ENCODE measurements at places on chromosomes 12 and 14.

GRCh38 chr14:20295067-20295466 lies 10.7 kb downstream of the TTC5 start:
- DNase-seq: no peak

DNA sequence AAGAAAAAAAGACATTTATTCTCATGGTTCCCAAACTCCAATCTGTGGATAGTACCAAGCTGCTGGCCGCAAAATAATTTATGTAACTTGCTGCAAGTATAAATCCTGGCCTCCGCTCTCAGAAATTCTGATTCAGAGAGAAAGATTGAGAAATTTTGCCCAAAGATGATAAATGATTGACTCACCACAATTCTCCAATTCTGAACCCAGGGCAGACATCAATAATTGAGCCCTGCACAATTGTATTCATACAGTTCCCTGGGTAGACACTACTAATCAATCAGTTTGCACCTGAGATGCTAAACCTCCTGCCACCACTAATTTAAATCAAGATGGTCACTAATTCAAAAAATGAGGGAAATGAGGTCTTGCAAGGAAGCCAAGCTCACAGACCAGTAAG lies 38.2 kb downstream of the TRPV4 start:
- no peak for DNase-seq

DNA sequence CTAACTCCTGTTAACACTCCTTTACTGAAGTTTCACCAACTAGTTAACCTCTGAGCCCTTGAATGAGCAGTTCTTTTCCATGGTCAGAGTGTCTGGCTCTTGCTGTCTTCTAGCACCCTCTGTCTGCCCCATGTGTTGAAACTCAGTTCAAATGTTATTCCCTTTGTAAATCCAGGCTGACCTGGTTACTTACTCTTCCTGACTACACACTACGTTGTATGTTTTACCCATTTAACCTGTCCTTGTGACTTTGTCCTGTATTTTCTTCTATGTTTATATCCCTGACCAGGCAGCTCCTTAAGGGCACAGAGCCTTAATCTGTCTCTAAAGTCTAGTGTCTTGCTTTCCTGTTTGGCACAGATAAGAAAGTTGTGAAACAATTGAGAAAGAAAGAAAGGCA lies 389.0 kb upstream of the RPL10L start:
- DNase-seq: no peak

GRCh38 chr14:81555684-81556083 lies 22.0 kb upstream of the SEL1L start:
- no peak for DNase-seq

DNA sequence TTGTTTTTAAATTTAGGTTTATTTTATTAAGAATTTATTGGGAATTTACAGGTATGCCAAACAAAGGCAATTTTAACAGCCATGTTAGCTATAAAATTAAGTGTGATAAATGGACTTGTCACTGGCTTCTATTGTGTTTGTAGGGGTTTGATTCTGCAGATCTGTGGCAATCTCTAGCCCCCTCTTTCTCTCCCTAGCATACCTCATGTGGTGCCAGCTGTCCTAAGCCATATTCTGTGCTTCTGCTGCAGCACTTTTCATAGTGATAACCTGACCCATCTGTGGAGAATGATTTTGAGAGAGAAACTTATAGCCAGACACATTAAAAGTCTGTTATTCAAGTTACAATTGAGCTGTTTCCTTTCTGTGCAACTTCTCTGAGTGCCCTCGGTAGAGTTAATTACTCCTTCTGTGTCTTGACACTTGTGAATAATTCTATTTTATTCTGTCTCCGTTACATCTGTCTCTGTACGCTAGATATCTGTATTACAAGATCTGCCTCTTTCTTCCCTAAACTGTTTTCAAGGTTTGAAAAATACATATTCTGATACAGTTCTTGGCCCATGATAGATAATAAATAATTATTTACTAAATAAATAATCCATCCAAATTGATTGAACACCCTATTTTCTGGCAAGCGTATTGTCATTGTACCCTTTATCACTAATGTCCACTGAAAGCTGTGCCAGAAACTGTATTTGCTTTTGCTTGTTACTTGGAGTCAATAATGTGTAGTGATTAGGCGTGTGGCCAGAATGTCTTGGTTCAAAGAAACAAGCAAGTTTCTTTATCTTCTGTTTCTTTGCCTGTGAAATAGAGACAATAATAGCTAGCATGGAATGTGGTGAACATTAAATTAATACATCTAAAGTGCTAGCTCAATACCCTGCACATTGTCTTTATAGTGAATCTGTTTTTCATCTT lies 40.0 kb downstream of the FRS2 start:
- DNase-seq: no peak

- DNase-seq: no peak
Observed at GRCh38 chr14:43165651-43166050, 1341.4 kb downstream of the FSCB start.

GRCh38 chr12:109727039-109727723 lies 13.6 kb downstream of the FAM222A start:
- peak; percentile 94 for DNase-seq

DNA sequence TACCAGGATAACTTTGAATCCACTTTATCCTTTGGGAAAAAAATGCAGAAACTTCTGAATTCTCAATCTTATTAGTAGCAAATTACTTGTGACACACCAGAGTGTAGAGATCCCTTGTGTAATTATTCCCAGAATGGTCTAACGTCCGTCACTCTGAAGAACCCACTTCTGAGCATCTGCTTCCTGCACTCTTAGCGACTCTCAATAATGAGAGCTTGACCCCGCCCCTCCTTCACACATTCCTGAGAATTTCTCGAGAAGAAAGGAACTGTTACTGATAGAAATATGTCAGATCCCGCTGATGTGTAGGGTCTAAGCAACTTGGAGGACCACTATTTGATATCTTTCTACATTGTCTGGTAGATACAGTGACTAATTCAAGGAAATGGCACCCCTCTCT lies 218.3 kb upstream of the PDZRN4 start:
- no peak for DNase-seq

DNA sequence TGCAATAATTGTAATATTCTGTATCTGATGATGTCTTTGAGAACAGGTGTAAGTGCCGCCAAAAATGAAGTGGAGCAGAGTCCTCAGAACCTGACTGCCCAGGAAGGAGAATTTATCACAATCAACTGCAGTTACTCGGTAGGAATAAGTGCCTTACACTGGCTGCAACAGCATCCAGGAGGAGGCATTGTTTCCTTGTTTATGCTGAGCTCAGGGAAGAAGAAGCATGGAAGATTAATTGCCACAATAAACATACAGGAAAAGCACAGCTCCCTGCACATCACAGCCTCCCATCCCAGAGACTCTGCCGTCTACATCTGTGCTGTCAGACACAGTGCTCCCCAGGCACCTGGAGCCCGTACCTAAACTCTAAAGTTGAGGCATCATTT lies 268.7 kb downstream of the DAD1 start:
- DNase-seq: no peak

DNA sequence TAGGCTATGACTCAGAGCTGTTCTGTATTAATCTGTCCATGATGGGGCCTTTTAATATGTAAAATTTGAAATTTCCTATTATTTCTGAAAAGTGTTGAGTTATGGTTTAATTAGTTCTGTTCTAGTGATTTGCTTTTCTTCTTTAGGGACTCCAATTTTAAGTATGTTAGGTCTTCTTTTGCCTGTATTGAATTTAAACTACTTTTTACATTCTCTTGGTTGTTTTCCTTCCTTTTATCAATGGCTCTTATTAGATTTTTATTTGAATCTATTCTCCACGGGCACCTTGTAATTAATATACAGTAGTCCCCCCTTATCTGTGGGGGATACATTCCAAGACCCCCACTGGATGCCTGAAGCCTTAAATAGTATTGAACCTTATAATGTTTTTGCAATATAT lies 46.4 kb downstream of the DDHD1 start:
- DNase-seq: no peak

DNA sequence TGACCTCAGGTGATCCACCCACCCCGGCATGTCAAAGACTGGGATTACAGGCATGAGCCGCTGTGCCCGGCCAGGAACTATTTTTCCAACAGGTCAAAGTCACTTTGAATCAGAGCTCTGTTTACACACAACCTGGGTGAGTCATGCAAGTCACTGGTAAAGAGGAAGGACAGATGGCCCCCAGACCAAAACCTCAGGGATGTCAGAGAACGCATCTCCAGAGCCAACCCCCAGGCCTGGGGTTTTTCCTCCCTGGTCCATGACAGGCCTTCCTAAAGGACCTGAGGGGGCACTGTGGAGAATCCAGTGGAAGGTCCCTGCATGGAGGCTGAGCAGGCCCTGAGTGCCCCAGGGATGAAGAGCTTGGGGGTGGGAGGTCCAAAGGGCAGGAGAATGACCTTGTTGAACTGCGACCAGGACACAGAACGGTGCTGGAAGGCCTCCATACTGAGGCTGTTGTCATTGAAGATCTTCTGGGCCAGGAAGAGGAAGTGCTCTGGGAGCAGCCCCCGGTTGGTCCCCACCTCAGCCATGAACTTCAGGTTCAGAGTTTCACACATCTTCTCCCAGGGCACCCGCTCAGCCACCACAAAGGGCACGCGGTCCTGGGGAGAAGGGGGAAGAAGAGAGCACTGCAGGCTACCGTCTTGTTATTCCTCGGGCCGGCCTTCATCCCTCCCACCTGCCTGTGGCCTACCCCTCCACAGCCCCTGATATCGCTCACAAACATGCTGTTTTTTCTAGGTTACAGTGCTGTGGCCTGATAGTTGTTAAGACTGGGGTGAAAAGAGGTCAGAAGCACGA lies 9.1 kb downstream of the STAT6 start:
- DNase-seq: no peak

DNA sequence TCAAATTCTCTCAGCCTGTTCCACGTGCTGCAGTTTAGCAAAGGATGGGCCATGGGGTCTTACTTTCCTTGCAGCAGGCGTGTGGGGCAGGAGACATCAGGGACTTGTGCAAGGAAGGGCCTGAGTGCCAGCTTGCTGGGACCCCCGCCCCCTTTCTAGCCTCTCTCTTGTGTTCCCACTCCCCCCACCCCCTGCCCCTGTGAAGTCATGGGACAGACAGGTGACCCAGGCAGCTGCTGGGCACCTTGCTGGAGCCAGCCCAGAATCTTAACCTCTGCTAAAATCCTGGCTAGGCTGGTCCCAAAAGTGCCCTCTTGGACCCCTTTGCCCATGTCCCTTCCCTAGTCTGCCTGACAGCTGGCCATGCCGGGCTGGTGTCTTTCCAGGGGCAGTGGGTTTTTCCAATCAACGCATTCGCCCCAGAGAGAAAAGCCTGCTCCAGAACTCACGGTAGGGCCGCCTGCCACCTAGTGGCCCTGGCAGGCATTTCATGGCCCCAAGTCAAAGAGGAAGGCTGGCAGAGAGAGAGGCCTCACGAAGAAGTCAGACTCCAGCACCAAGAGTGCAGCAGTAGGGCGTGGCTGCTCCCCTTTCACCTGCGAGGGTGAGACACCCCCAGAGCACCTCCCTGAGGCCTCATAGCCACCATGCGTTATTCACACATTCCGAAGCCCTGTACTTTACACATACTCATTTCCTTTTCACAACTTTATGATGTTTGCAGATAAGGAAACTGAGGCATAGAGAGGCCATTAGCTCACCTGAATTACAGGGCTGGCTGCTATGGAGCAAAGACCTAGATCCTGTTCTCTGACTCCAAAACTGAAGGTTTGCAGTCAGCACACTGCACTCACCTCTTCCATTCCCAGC lies 67.4 kb downstream of the LGMN start:
- DNase-seq: peak; percentile 68

DNA sequence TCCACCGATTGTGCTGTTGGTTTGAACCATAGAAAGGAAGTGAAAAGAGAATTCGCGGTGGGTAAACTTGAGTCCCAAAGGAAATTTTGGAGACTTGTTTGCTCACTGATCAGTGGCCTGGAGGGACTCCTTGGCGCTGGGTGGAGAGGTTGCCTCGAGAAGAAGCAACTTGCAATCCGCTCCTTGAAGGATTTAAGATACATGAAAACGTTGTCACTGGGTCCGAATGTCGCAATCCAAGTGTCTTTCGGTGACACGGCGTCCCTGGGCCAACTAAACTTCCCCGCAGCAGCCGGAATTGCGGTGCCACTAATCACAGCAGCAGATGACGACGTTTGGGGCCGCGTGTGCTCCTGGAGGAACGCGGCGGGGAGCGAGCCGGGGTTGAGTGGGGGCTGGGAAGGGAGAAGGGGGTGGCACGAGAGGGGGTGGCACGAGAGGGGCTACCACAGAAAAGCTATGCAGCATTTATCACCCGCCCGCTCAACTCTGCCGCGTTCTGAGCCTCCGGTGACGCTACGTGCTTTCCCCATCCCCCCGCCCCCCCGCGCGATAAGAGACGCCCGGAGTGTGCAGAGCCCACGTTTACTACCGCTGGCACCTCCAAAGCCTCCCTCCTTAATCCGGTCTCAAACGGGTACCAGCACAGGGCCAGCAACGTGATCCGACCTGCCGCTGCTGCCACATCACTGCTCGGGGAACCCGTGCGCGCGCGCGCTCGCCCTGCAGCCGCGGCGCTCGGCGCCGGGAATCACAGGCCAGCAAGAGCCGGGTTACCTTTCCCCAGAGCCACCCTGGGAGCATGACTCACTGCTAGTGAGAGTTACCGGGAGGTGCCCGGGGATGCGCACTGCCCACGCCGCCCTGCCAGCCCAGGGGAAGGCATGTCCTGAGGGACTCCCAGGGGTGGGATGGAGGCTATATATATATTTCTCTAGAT lies 833 bp upstream of the BHLHE41 start:
- peak; percentile 88 for DNase-seq

DNA sequence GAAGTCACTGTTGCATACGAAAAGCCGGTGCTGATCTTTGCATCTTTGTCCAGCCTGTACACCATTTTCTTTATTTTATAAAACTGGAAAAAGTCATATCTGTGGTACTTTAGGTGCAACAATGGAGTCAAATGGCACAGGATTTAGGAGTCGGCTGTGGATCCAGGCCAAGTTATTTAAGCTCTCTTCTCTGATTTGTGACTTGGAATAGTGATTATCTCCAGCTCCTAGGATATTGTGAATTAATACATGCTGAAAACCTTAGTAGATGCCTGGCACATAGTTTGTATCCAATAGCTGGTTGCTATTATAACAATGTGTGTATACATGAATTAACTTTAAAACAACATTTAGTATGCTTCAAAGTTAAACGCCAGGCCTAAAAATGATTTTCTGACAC lies 6.2 kb upstream of the CCER1 start:
- no peak for DNase-seq

GRCh38 chr12:65568517-65568916 lies 255.8 kb upstream of the HMGA2 start:
- DNase-seq: no peak

GRCh38 chr12:121634836-121635235 lies 8.5 kb downstream of the ORAI1 start:
- no peak for DNase-seq

GRCh38 chr12:94925206-94925605 lies 78.3 kb downstream of the NDUFA12 start:
- no peak for DNase-seq

Measured in substantia nigra (tissue), 51 donors.